ENCODE measurements at places on chromosomes 11 and 22. TPM values are rescaled to one million over a fixed set of nuclear protein-coding genes. Genes with fewer than 3 reads are reported as not detected.

GRCh38 chr22:37381489-37381888, 45.8 kb downstream of the ELFN2 start:
- no peak overlapping the region for H3K27ac ChIP-seq
- H3K27me3 ChIP-seq, result no peaks in the 10 kb centered on the region
- no peak overlapping the region for H3K4me3 ChIP-seq
- no peaks in the 10 kb centered on the region for H3K36me3 ChIP-seq

PKDREJ gene
- not detected for total RNA-seq

DNA sequence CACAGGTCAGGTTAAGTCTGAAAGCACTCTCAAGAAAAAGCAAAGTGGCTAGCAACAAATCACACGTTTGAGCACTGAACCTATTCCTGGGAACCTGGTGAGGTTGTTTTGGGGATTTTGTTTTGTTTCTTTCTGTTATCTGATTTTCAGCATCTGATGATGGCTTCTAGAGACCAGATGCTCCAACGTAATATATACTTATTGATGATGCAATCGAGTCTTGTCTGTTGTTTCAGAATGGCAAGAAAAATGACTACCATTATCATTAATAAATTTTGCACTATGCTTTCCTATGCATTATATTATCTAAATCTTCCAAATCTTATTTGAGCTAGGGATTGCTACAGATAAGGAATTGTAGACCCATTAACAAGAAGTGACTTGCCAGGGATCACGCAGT, 312.3 kb upstream of the FAT3 start:
- H3K4me1 ChIP-seq, result no peaks in the 10 kb centered on the region
- H3K27me3 ChIP-seq, result no peaks in the 10 kb centered on the region
- no peak for DNase-seq
- H3K4me3 ChIP-seq, result no peak overlapping the region

GRCh38 chr11:28146123-28146751, 38.0 kb downstream of the METTL15 start:
- H3K27ac ChIP-seq, result peak overlapping the region; percentile 95
- no peaks in the 10 kb centered on the region for H3K27me3 ChIP-seq
- peak overlapping the region; percentile 28 for H3K4me3 ChIP-seq
- DNase-seq, result peak; percentile 90
- peaks cover 46% of the 10 kb centered on the region for H3K4me1 ChIP-seq
- H3K36me3 ChIP-seq, result peaks cover 5% of the 10 kb centered on the region

CCDC87 gene
- total RNA-seq, result 0.39 TPM

CRYAB gene
- total RNA-seq, result not detected

CYTH4 gene
- total RNA-seq, result 3.8 TPM
